ENCODE measurements at places on chromosomes 11 and 22.

DNA sequence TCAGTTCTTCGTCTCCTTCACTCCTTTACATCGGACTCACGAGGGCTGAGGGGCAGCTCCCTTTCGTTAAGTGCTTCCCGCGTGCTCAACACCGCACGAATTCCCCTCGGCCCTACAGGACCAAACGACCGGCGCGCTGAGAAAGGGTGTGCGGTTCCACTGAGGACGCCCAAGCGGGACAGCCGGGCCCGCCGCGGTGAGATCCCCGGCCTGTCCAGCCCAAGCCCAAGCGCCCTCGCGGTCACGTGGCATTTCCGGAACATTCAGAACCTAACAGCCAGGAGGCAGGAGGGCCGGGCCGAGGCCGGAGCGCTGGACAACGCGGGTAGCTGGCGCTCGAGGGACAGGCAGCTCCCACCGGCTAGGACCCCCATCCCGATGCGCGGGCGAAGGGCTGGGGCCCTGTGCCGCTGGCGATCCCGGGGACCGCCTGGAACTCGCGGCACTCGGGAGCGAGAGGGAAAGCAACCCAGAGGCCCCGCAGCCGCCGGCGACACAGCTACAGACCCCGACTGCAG, 737 bp upstream of the STIP1 start:
- DNase-seq, result peak; percentile 53

DNA sequence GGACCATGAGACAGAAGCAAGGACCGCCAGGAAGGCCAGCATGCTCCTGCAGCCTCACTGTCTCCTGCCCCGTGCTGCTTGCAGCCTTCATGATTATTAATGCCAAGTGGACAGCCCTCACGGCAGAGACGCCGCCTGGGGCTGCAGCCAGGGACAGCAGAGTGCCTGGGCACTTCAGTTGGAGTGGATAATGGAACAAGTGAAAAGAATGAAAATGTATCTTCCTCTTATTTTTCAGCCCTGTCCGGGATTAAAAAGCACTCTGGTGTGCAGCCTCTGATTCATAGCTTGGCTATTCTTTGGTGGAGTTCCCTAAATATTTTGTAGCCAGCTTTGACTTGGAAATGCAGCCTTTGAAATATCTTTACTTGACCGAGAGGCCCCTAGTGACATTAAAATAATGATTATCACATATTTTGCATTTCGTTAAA, 1404.2 kb downstream of the BRD1 start:
- DNase-seq, result no peak

- DNase-seq, result no peak
Observed at GRCh38 chr22:27204280-27204679, 546.9 kb downstream of the MIAT start.

GRCh38 chr11:83063073-83063754, 8.5 kb downstream of the RAB30 start:
- no peak for DNase-seq

DNA sequence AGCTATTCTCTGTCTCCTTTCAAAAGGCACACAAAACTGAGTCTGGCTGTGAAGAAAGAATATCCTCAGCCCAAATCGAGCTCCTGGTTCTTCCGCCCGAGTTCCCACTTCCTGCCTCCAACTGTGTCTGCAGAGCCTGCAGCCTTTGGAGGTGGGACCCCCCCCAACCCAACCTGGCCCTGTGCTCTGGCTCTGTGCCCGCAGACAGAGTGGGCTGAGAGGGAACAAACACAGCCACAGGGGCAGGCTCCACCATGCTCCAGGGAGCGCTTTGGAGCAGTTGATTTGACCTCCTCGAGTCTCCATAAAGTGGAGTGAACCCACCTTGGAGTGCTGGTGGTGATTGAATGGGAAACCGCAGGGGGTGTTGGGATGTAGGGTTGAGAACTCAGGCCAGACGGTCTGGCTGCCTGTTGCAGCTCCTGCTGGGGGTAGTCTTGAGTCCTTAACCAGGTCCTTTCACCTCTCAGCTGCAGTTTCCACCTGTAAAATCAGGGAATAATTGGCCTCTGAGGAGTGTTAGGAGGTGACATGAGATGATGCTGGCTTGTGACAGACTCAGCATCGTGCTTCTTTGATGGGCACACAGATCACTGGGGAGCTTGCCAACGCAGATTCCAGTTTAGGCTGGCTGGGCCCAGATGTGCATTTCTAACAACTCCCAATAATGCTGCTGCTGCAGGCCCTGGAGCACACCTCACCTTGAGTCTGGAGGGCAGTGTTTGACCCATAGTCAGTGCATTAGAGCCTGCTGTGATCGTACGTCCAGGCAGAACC, 11.4 kb downstream of the DAGLA start:
- DNase-seq, result no peak

GRCh38 chr11:130423541-130424142, 4.8 kb downstream of the ADAMTS8 start:
- no peak for DNase-seq

DNA sequence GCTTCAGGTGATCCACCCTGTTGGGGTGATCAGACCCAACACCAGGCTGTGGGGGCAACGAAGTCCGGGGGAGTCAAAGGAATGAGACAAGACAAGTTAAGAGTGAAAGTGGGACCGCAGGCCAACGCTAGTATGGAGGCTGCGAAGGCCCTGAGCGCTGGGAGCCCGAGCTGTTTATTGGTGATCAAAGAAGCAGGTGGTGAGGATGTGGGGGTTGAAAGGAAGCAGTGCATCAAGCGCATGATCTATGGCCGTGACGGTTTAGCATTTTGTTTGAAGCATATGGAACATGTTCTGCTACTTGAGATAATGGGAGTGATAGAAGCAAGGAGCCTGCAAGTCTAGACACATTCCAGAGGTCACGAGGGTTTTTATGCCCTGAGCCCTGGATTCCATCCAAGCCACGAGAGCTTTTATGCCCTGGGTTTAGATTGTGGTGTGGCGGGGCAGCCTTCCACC, 49.5 kb downstream of the MCHR1 start:
- DNase-seq, result peak; percentile 7

GRCh38 chr11:43931717-43932039, 10.8 kb upstream of the C11orf96 start:
- DNase-seq, result no peak

- no peak for DNase-seq
Observed at GRCh38 chr11:105297463-105297862, 157.9 kb upstream of the CARD18 start.

DNA sequence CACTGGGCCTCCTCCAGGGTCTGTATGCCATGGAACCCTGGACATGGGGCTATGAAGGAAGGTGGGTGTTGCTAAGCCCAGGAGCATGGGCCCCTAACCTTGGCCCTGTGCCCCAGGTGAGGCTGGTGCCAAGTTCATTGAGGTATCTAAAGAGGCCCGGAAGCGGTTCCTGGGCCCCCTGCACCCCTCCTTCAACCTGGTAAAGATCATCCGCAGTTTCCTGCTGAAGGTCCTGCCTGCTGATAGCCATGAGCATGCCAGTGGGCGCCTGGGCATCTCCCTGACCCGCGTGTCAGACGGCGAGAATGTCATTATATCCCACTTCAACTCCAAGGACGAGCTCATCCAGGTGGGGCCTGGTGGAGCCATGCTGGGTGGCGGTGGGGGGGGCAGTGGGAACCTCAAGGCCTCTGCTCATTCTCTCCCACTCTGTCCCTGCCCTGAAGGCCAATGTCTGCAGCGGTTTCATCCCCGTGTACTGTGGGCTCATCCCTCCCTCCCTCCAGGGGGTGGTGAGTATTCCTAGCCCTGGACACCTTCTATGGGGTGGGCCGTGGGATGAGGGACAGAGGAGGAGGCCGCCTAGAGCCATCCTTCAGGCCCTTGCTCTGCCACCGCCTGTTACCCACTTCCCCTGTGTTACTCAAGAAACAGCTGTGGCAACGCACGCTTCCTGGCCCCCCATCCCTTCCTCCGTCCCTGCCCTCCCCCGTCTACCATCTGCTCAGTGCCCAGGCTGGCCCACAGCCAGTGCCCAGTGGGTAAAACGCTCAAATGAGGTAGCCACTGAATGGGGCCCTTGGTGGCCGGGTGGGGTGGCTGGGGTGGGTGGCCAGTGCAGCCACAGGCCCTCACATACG, 3.0 kb downstream of the PNPLA2 start:
- DNase-seq, result no peak

Measured in activated naive CD4-positive, alpha-beta T cell (primary cell).